Activated naive CD8-positive, alpha-beta T cell treated with anti-CD3 and anti-CD28 coated beads, Interleukin-2, amount 10 ng/mL, durations not matched to agents 7 days and 5 days (primary cell): ENCODE measurements at places on chromosomes 7 and 10.

- no peaks in the 10 kb centered on the region for H3K36me3 ChIP-seq
- no peaks in the 10 kb centered on the region for H3K27me3 ChIP-seq
Measured at GRCh38 chr10:118669835-118670234, 74.4 kb upstream of the PRLHR start.

GRCh38 chr7:115827305-115828045, 203.1 kb downstream of the TFEC start:
- no peaks in the 10 kb centered on the region for H3K4me1 ChIP-seq
- no peaks in the 10 kb centered on the region for H3K27me3 ChIP-seq
- H3K4me3 ChIP-seq: no peak overlapping the region
- H3K27ac ChIP-seq: no peak overlapping the region
- H3K36me3 ChIP-seq: no peaks in the 10 kb centered on the region

DNA sequence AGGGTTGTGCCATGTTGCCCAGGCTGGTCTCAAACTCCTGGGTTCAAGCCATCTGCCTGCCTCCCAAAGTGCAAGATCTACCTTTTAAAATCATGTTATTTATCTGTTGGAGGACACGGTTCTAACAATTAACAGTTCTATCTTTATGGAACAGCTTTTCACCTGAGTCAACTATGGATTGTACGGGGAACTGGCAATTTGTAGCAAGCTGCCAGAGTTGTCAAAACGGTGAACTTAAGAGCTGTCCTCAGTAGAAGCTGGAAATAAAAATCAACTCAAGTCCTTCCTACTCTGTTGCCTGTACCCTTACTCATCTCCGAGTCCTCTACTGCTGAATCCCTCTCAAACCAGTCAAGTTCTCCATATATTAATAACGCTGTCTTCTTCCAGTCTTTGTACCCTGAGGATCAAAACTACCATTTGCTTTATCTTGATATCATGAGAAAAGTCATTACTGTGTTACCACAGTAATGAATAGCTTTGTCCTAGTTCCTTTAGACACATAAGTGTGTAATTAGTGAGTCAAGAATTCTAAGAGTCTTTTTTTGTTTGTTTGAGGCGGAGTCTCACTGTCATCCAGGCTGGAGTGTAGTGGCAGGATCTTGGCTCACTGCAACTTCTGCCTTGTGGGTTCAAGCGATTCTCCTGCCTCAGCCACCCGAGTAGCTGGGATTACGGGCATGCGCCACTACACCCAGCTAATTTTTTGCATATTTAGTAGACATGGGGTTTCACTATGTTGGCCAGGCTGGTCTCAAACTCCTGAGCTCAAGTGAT, 28.2 kb downstream of the HBP1 start:
- peaks cover 17% of the 10 kb centered on the region for H3K36me3 ChIP-seq
- H3K27ac ChIP-seq: no peak overlapping the region
- H3K4me1 ChIP-seq: no peaks in the 10 kb centered on the region
- no peak for DNase-seq
- H3K27me3 ChIP-seq: no peaks in the 10 kb centered on the region
- H3K4me3 ChIP-seq: no peak overlapping the region

- H3K4me3 ChIP-seq: no peak overlapping the region
- H3K27me3 ChIP-seq: peaks cover 3% of the 10 kb centered on the region
- no peak for DNase-seq
Measured at GRCh38 chr7:124779194-124779593, 13.6 kb upstream of the GPR37 start.

- DNase-seq: no peak
- H3K36me3 ChIP-seq: no peaks in the 10 kb centered on the region
- no peak overlapping the region for H3K27ac ChIP-seq
- H3K27me3 ChIP-seq: peaks cover 54% of the 10 kb centered on the region
- no peak overlapping the region for H3K4me3 ChIP-seq
Measured at GRCh38 chr7:94061326-94061725, 57.2 kb upstream of the BET1 start.

- peaks cover 17% of the 10 kb centered on the region for H3K27me3 ChIP-seq
- no peak for DNase-seq
- no peak overlapping the region for H3K4me3 ChIP-seq
- no peaks in the 10 kb centered on the region for H3K36me3 ChIP-seq
- no peaks in the 10 kb centered on the region for H3K4me1 ChIP-seq
Measured at GRCh38 chr7:48182718-48183369, 11.6 kb downstream of the ABCA13 start.

- no peaks in the 10 kb centered on the region for H3K4me1 ChIP-seq
- H3K36me3 ChIP-seq: no peaks in the 10 kb centered on the region
- DNase-seq: no peak
Measured at GRCh38 chr7:97772045-97772901, 40.4 kb downstream of the TAC1 start.

DNA sequence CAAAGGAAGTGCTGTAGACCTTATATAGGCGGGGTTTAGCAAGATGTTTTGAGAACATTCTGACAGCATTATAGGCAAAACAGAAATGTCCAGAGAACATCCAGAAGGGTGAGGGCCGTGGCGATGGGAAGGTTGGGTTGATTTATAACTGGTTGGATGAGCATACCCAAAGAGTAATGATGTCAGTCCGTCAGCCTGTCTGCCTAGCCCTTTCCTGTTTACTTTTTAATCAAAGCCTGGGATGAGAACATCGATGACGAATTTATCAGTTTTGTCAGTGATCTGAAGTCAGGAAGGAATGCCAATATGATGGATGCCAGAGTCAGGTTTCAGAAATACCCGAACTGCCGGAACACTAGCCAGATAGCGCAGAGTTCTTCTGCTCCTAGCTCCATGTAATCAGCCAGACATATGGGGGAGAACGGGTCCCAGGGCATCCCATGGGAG, 33.8 kb upstream of the TRIM8 start:
- H3K4me1 ChIP-seq: peaks cover 22% of the 10 kb centered on the region
- no peaks in the 10 kb centered on the region for H3K36me3 ChIP-seq
- H3K4me3 ChIP-seq: no peak overlapping the region
- DNase-seq: no peak
- H3K27me3 ChIP-seq: no peaks in the 10 kb centered on the region
- no peak overlapping the region for H3K27ac ChIP-seq

DNA sequence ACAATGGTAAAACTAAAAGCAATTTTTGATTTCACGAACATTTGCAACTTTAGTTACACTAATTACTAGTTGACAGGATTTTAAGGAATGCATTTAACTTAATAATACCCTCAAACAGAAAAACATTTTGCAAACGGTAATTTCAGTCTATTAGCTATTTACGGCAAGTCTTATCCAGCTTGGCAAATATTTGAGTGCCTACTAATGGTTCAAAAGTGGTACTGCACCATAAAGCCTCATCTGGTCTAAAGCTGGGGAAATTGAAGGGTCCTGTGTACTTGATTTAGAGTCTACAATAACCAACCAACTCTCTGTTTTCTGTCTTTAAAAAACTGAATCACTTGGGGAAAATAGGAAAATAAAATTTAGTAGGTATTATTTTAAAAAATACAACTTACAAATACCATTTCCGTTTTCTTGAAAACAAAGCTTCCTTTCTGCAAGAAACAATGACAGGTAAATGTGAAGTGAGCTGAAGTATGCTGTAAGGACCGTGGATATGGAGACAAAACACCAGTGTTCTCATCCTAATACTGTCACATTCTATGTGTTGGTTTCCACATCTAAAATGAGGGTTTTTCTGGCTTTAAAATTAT, 142.3 kb downstream of the VPS50 start:
- DNase-seq: no peak
- H3K4me3 ChIP-seq: no peak overlapping the region
- no peak overlapping the region for H3K27ac ChIP-seq
- no peaks in the 10 kb centered on the region for H3K36me3 ChIP-seq

- H3K27ac ChIP-seq: no peak overlapping the region
- no peak overlapping the region for H3K4me3 ChIP-seq
- peaks cover 3% of the 10 kb centered on the region for H3K4me1 ChIP-seq
- peaks cover 10% of the 10 kb centered on the region for H3K27me3 ChIP-seq
- DNase-seq: no peak
Measured at GRCh38 chr10:73889014-73889413, 14.7 kb upstream of the CAMK2G start.

DNA sequence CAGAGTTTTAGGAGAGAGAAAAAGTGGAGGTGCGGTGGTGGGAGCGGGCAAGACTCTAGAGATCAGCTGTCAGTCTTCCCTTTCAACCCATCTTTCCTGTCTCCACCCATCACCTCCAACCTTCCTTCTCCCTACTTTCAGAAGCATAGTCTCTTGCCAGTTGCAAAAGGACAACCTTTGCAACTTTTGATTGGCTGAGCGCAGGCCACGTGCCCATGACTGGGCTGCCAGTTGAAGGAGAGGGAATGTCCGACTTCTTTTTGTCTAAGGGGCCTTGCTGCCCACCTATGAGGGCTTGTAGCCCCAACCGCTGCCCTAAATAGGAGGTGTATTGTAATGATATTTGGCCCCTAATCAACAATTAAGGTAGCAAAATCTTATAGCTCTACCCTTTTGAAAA, 12.6 kb downstream of the CYP26A1 start:
- no peaks in the 10 kb centered on the region for H3K36me3 ChIP-seq
- no peak for DNase-seq
- peaks cover 10% of the 10 kb centered on the region for H3K27me3 ChIP-seq
- no peak overlapping the region for H3K27ac ChIP-seq
- H3K4me1 ChIP-seq: no peaks in the 10 kb centered on the region
- H3K4me3 ChIP-seq: no peak overlapping the region

DNA sequence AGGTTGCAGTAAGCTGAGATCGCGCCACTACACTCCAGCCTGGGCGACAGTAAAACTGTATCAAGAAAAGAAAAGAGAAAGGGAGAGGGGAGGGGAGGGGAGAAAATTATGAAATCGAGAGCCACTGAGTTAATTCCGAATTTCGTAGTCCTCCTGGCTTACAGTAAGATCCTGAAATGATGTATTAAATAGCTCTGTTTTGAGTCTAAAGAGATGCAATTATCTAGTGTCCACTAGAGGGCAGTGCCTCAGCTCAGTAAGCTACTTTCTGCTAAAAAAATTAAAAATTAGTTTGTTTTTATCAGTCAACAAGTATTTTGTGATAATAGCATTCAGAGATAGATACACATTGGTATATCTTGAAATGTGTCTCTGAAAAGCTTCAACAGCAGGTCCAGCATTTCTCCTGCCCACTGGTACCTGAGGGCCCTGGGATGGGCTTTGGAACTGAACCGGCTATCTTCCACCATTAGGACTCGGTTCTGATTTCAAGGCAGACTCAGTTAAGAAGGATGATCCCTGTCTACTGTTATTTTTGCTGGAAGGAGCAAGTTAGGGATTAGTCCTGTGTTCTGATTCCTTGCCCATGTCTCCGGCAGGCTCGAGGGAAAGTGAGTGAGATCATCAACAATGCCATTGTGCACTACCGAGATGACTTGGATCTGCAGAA, 19.5 kb downstream of the TSPAN33 start:
- no peak for DNase-seq
- no peaks in the 10 kb centered on the region for H3K27me3 ChIP-seq
- peaks cover 3% of the 10 kb centered on the region for H3K4me1 ChIP-seq
- H3K4me3 ChIP-seq: no peak overlapping the region
- H3K27ac ChIP-seq: no peak overlapping the region

DNA sequence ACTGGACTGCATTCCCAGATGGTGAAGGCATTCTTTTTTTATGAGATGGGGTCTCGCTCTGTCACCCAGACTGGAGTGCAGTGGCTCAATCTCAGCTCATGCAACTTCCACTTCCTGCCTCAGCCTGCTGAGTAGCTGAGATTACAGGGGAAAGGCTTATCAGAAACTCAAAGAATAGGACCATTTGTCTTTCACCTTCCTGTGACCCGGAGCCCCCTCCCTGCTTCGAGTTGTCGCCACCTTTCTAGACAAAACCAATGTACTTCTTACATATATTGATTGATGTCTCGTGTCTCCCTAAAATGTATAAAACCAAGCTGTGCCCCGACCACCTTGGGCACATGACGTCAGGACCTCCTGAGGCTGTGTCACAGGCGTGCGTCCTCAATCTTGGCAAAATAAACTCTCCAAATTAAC, 1.8 kb upstream of the METTL27 start:
- DNase-seq: no peak
- peaks cover 10% of the 10 kb centered on the region for H3K27me3 ChIP-seq
- peak overlapping the region; percentile 5 for H3K27ac ChIP-seq
- H3K4me3 ChIP-seq: peak overlapping the region; percentile 0

GRCh38 chr7:36224934-36225858, 72.1 kb downstream of the EEPD1 start:
- no peaks in the 10 kb centered on the region for H3K36me3 ChIP-seq
- no peak overlapping the region for H3K27ac ChIP-seq
- H3K27me3 ChIP-seq: peaks cover 10% of the 10 kb centered on the region

- H3K27me3 ChIP-seq: peaks cover 58% of the 10 kb centered on the region
- peak overlapping the region; percentile 55 for H3K27ac ChIP-seq
- H3K36me3 ChIP-seq: no peaks in the 10 kb centered on the region
- H3K4me3 ChIP-seq: peak overlapping the region; percentile 92
- DNase-seq: no peak
- peaks cover 19% of the 10 kb centered on the region for H3K4me1 ChIP-seq
Measured at GRCh38 chr10:101120520-101120883, 10.6 kb upstream of the TLX1 start.

GRCh38 chr10:102645388-102645740, 1.1 kb downstream of the TRIM8 start:
- no peaks in the 10 kb centered on the region for H3K27me3 ChIP-seq
- H3K4me3 ChIP-seq: peak overlapping the region; percentile 87
- DNase-seq: no peak

GRCh38 chr10:74924251-74924963, 98.0 kb downstream of the KAT6B start:
- peaks cover 10% of the 10 kb centered on the region for H3K36me3 ChIP-seq
- H3K27ac ChIP-seq: no peak overlapping the region
- H3K4me1 ChIP-seq: peaks cover 18% of the 10 kb centered on the region
- no peak for DNase-seq
- H3K4me3 ChIP-seq: no peak overlapping the region
- no peaks in the 10 kb centered on the region for H3K27me3 ChIP-seq

GRCh38 chr7:66505009-66505408, 123.7 kb upstream of the KCTD7 start:
- H3K36me3 ChIP-seq: no peaks in the 10 kb centered on the region
- H3K4me1 ChIP-seq: peaks cover 13% of the 10 kb centered on the region
- no peak for DNase-seq
- H3K27ac ChIP-seq: no peak overlapping the region

GRCh38 chr7:21113609-21114415, 314.1 kb upstream of the SP4 start:
- peaks cover 9% of the 10 kb centered on the region for H3K27me3 ChIP-seq
- no peak overlapping the region for H3K4me3 ChIP-seq
- no peaks in the 10 kb centered on the region for H3K36me3 ChIP-seq

DNA sequence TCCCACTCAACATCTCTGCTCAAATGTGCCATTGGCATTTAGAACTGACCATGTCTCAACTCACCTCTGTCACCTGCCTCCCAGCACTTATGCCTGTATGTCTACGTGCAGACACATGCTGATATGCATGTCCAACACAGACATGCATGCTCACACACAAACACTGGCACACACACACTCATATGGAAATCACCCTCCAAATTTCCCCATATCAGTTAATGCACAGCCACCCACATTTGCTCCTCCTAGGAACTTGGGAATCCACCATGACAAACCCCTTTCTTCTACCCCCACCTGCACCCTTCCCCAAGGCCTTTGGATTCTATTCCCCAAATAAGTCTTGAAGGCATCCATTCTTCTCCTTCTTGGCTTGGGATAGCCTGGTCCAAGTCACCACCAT, 4.4 kb downstream of the FAM170B start:
- H3K36me3 ChIP-seq: no peaks in the 10 kb centered on the region
- no peaks in the 10 kb centered on the region for H3K4me1 ChIP-seq
- no peak overlapping the region for H3K27ac ChIP-seq
